ENCODE measurements at places on chromosomes 5 and 9. TPM values are rescaled to one million over a fixed set of nuclear protein-coding genes. Genes with fewer than 3 reads are reported as not detected.

MTAP gene
- total RNA-seq = 34.4 TPM

SLC1A3 gene
- total RNA-seq = 136 TPM

PCDHGA12 gene
- 37.8 TPM for total RNA-seq

EIF4EBP3 gene
- total RNA-seq = 1.5 TPM

CD72 gene
- 0.73 TPM for total RNA-seq

DBH gene
- total RNA-seq = not detected

CARD6 gene
- 18.0 TPM for total RNA-seq

NTMT1 gene
- total RNA-seq = 22.2 TPM

MORN5 gene
- not detected for total RNA-seq

PLAC8L1 gene
- not detected for total RNA-seq

MZB1 gene
- total RNA-seq = not detected

CDKN2B gene
- total RNA-seq = 22.1 TPM

ADAMTSL1 gene
- total RNA-seq = 123 TPM

IFNK gene
- total RNA-seq = not detected

PCDHB8 gene
- 1.2 TPM for total RNA-seq

PCDHA10 gene
- 0.32 TPM for total RNA-seq

DNAJA1 gene
- total RNA-seq = 64.4 TPM

PTGDS gene
- 16.9 TPM for total RNA-seq

MEIKIN gene
- not detected for total RNA-seq

FCN2 gene
- total RNA-seq = not detected

ANGPTL2 gene
- total RNA-seq = 93.9 TPM

PCDHA6 gene
- total RNA-seq = 2.1 TPM

DEPDC1B gene
- total RNA-seq = 1.3 TPM

FCHO2 gene
- total RNA-seq = 29.9 TPM

AHRR gene
- 160 TPM for total RNA-seq

DRD1 gene
- total RNA-seq = 0.36 TPM

RHOBTB3 gene
- total RNA-seq = 354 TPM

VCAN gene
- 685 TPM for total RNA-seq

ZMAT2 gene
- 24.3 TPM for total RNA-seq

LCN2 gene
- not detected for total RNA-seq

CLINT1 gene
- total RNA-seq = 91.8 TPM

GTF3C5 gene
- total RNA-seq = 49.1 TPM

CNTNAP3 gene
- under 0.01 TPM for total RNA-seq

GRXCR2 gene
- not detected for total RNA-seq

ANAPC2 gene
- 23.5 TPM for total RNA-seq

NUTM2G gene
- not detected for total RNA-seq

ANKRD34B gene
- not detected for total RNA-seq

FABP6 gene
- not detected for total RNA-seq

PRR16 gene
- total RNA-seq = 42.9 TPM

MPDZ gene
- 50.3 TPM for total RNA-seq

IFNA21 gene
- not detected for total RNA-seq

CAVIN4 gene
- total RNA-seq = 1.1 TPM

C5orf52 gene
- not detected for total RNA-seq

BTNL8 gene
- not detected for total RNA-seq

TESK1 gene
- total RNA-seq = 20.1 TPM

ADCY2 gene
- total RNA-seq = 0.65 TPM

FASTKD3 gene
- 19.9 TPM for total RNA-seq

Data from hair follicle dermal papilla cell (primary cell).